ENCODE measurements at places on chromosomes 4 and X. TPM values are rescaled to one million over a fixed set of nuclear protein-coding genes. Genes with fewer than 3 reads are reported as not detected.

TAF7L gene
- total RNA-seq = 0.24 TPM

HTN3 gene
- total RNA-seq = not detected

HTN1 gene
- not detected for total RNA-seq

S100G gene
- total RNA-seq = not detected

KLHL13 gene
- total RNA-seq = not detected

ZNF674 gene
- 8.8 TPM for total RNA-seq

TIMM8A gene
- 10.3 TPM for total RNA-seq

KLHL5 gene
- 128 TPM for total RNA-seq

MAOA gene
- 0.32 TPM for total RNA-seq

- H3K27me3 ChIP-seq = no peaks in the 10 kb centered on the region
- H3K36me3 ChIP-seq = no peaks in the 10 kb centered on the region
- no peak for DNase-seq
- H3K4me3 ChIP-seq = no peak within 1 kb of the TSS
- H3K4me1 ChIP-seq = no peaks in the 10 kb centered on the region
Measured at GRCh38 chrX:1614927-1615326, at the start of gene ASMT. Gene ASMT (plus strand): TSS chrX:1615059. CDS start chrX:1615200, 141 bp downstream.

DNA sequence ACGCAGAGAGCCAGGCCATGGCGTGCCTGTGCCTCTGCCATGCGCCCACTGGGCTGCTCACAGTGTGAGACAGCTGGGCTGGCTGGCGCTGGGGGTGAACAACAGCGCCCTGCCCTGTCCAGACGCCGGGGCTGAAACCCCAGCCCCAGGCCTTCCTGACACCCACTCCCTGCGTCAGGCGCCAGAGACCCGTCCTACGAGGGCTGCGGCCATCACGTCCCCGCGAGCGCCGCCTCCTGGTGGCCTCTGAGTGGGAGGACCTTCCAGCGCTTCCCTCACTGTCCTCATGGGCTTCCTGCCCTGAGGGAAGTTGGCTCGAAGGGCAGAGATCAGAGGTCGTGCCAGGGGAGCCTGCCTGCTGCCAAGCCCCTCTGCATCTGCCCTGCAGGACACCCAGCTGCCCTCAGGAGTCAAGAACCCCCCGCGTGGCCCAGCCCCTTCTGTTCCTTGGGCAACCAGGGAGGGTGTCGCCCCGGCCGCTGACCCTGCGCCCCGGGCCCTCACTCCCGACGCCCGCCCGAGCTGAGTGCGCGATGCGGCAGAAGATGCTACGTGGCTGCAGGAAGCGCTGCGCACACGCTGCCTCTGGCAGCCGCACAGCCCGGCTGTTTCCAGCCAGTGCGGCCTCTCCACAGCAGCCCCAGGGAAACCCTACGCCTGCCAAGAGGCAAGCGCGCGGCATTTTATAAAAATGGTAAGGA lies 16.2 kb downstream of the NELFA start:
- no peak overlapping the region for H3K4me3 ChIP-seq
- H3K36me3 ChIP-seq = peaks cover 35% of the 10 kb centered on the region
- no peak for DNase-seq
- no peak overlapping the region for H3K27ac ChIP-seq
- no peaks in the 10 kb centered on the region for H3K27me3 ChIP-seq

GRCh38 chr4:8917321-8917811 lies 45.7 kb upstream of the HMX1 start:
- H3K27me3 ChIP-seq = peaks cover 5% of the 10 kb centered on the region
- no peaks in the 10 kb centered on the region for H3K36me3 ChIP-seq
- H3K4me3 ChIP-seq = no peak overlapping the region
- no peak overlapping the region for H3K27ac ChIP-seq

DNA sequence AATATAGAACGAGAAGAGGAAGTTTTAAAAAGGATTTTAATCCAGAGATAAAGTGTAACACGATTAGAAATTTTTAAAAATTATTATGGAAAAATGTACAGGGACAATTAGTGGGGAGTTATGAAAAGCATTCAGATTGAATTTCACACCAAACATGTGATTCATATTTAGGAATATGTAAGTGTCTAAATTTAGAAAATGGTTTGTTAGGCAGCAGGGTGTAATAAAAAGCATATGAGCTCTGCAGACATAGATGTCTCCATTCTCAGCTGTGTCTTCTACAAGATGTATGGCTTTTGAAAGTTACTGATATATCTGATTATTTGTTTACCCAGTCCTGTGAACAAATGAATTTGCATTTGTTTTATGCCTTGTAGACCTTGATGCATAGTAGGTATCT lies 638.9 kb upstream of the AGA start:
- no peak for DNase-seq
- H3K27me3 ChIP-seq = no peaks in the 10 kb centered on the region
- no peaks in the 10 kb centered on the region for H3K36me3 ChIP-seq
- no peaks in the 10 kb centered on the region for H3K4me1 ChIP-seq
- no peak overlapping the region for H3K4me3 ChIP-seq
- no peak overlapping the region for H3K27ac ChIP-seq

- peaks cover 17% of the 10 kb centered on the region for H3K4me1 ChIP-seq
- H3K36me3 ChIP-seq = no peaks in the 10 kb centered on the region
- no peaks in the 10 kb centered on the region for H3K27me3 ChIP-seq
- H3K27ac ChIP-seq = no peak overlapping the region
- no peak for DNase-seq
- no peak overlapping the region for H3K4me3 ChIP-seq
Measured at GRCh38 chr4:114019969-114020358, 40.5 kb upstream of the ARSJ start.

DNA sequence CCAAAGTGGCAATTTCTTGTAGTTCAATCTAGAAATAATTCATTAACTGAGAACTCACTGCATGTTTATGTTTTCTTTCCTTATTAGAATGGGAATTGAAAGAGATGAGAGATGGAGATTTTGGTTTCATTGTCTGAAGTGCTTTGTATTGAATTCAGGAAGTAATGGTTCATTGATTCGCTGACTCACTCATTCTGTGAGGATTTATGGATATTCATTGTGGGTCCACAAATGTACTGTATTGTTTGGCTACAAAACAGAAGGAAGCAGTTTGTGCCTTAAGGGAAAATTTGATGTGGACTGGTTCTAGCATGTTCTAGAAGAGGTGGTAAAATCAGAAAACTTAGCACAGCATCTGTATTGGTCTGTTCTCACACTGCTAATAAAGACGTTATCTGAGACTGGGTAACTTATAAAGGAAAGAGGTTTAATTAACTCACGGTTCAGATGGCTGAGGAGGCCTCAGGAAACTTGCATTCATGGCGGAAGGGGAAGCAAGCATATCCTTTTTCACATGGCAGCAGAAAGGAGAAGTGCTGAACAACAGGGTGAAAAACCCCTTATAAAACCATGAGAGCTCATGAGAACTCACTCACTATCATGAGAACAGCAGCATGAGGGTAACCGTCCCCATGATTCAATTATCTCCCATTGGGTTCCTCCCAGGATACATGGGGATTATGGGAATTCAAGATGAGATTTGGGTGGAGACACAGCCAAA lies 132.3 kb upstream of the VCX3A start:
- no peak for DNase-seq
- H3K36me3 ChIP-seq = no peaks in the 10 kb centered on the region
- no peak overlapping the region for H3K27ac ChIP-seq
- H3K4me3 ChIP-seq = no peak overlapping the region
- H3K4me1 ChIP-seq = no peaks in the 10 kb centered on the region

DNA sequence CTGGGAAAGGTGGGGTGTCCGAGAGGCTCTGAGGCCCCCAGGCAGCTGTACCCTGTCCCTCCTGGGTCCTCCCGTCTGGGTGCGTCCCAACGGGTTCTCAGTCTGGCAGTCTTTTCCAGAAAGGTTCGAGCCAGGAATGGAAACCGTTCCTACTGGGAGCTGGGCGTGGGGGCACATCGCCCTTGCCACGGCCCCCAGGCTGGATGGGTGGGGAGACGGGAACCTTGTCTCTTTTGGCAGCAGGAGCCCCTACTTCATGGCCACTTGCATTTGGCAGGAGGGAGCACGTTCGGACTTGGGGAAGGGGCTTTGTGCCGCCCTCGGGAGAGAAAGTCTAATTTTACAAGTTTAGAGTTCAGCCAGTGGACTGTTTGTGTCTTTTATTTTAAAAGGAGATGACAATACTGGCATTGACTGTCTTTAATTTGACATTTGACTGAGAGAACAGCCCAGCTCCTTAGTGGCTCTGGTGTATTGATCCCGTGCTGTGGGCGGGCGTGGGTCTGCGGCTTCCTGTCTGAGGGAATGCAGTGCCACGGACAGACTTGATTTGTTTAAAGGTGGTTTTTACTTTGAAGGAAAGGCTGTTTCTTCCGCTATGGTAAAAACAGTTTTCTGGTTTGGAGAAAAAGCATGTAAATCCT lies 95.1 kb downstream of the SORCS2 start:
- H3K4me1 ChIP-seq = no peaks in the 10 kb centered on the region
- DNase-seq = no peak
- no peak overlapping the region for H3K27ac ChIP-seq

DNA sequence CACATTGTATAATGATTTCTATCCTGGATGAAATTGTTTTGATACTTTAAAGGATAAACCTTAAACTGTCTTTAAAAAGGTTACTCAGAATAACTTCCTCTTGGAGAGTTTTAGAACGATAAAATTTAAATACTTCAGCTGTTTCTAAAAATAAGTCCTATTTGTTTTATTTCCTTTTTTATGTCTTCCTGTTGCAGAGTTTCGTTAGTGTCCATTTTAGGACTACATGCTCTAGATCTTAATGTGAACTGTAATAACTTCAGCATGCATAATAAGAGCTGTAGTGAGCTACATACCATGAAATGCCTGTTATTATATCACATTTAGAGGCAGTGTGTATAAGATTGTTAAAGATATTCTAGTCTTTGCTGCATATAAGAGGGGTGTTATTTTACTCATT lies 14.6 kb downstream of the ATP10D start:
- H3K4me3 ChIP-seq = no peak overlapping the region
- peaks cover 7% of the 10 kb centered on the region for H3K4me1 ChIP-seq
- no peak overlapping the region for H3K27ac ChIP-seq
- H3K36me3 ChIP-seq = peaks cover 4% of the 10 kb centered on the region

- H3K4me1 ChIP-seq = peaks cover 14% of the 10 kb centered on the region
- peak overlapping the region; percentile 38 for H3K4me3 ChIP-seq
- DNase-seq = no peak
- H3K36me3 ChIP-seq = no peaks in the 10 kb centered on the region
- H3K27ac ChIP-seq = no peak overlapping the region
Measured at GRCh38 chr4:682490-683172, 6.3 kb downstream of the SLC49A3 start.

- H3K27me3 ChIP-seq = no peaks in the 10 kb centered on the region
- no peak overlapping the region for H3K27ac ChIP-seq
Measured at GRCh38 chrX:35741142-35741541, 57.0 kb upstream of the MAGEB16 start.

DNA sequence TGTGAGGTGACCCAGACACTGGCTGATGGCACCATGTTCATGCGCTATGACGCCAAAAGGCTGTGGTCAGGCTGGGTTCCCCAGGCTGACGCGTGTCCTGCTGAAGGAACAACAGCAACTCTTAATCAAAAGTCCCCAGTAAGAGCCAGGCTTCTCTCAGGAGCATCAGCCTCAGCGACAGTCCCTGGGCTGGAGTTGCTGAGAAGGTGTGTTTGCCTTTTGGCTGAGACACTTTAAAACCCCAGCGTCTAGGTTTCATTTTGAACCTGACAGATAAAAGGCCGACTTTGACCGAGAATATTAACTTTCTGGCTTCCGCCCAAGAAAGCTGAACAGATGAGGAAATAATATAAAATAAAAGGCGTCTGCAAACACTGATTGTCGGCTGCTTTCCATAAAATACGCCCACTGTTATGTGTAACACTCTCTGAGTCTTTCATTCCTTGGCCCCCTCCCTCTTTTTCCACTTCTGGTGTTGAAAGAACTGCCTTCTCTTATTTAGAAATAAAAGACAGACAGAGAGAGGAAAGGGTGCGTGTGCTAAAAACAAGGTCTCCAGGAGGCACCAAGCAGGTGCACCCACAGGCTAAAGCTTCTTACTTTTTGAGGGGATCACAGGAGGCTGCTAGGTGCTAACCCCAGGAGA lies 373.6 kb downstream of the MID1IP1 start:
- H3K27me3 ChIP-seq = no peaks in the 10 kb centered on the region
- no peaks in the 10 kb centered on the region for H3K36me3 ChIP-seq
- no peaks in the 10 kb centered on the region for H3K4me1 ChIP-seq
- no peak overlapping the region for H3K27ac ChIP-seq
- no peak overlapping the region for H3K4me3 ChIP-seq
- DNase-seq = no peak

- H3K27me3 ChIP-seq = no peaks in the 10 kb centered on the region
- peaks cover 5% of the 10 kb centered on the region for H3K4me1 ChIP-seq
- no peak within 1 kb of the TSS for H3K27ac ChIP-seq
Measured at GRCh38 chrX:38006291-38006690, at the start of gene SYTL5. Gene SYTL5 (plus strand): TSS chrX:38006553. CDS start chrX:38033890, 27,337 bp downstream.

GRCh38 chr4:85445050-85445639 lies 29.8 kb upstream of the ARHGAP24 start:
- no peak overlapping the region for H3K27ac ChIP-seq
- no peak overlapping the region for H3K4me3 ChIP-seq
- no peaks in the 10 kb centered on the region for H3K36me3 ChIP-seq
- H3K27me3 ChIP-seq = peaks cover 13% of the 10 kb centered on the region
- DNase-seq = no peak

DNA sequence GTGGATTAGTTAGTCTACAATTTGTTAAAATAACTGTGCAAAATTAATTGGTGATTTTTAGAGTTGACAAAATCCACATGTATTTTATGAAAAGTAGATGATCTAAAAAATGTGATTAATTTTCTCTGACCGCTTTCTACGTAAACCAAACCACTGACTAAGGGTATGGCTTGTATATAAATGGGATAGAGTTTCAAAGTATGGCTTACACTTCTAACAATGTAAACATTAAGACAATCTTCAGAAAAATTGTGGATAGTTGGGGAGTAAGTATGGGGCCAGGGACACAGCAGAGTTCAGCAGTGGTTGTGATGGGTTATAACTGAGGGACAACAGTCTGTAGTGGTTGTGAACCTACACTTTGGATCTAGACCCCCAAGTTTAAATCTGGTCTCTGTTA lies 39.8 kb downstream of the GABRA4 start:
- H3K4me3 ChIP-seq = no peak overlapping the region
- no peaks in the 10 kb centered on the region for H3K36me3 ChIP-seq
- peaks cover 17% of the 10 kb centered on the region for H3K27me3 ChIP-seq
- no peaks in the 10 kb centered on the region for H3K4me1 ChIP-seq

DNA sequence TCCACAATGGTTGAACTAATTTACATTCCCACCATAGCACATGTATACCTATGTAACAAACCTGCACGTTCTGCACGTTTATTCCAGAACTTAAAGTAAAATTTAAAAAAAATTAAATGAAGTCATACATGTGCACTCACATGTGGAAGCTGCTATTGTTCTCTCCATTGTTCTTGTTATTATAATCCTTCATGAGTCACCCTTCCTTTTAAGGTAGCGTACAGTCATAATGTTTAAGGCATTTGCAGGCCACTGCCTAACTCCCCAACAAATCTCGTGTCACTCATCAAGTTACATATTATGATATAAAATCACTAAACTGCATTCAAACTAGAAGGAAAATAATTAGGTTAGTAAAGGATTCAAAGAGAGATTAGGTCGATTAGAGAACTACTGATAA lies 63.6 kb downstream of the SLC7A11 start:
- H3K4me1 ChIP-seq = peaks cover 5% of the 10 kb centered on the region
- DNase-seq = no peak
- peaks cover 65% of the 10 kb centered on the region for H3K36me3 ChIP-seq
- H3K27ac ChIP-seq = no peak overlapping the region

- no peaks in the 10 kb centered on the region for H3K36me3 ChIP-seq
- no peak for DNase-seq
- H3K27ac ChIP-seq = no peak within 1 kb of the TSS
- no peaks in the 10 kb centered on the region for H3K4me1 ChIP-seq
Measured at GRCh38 chr4:146214238-146214637, at the start of gene REELD1. Gene REELD1 (plus strand): TSS chr4:146214538. CDS start chr4:146216953, 2,415 bp downstream.

- no peak overlapping the region for H3K4me3 ChIP-seq
- H3K4me1 ChIP-seq = no peaks in the 10 kb centered on the region
- H3K36me3 ChIP-seq = no peaks in the 10 kb centered on the region
- peaks cover 3% of the 10 kb centered on the region for H3K27me3 ChIP-seq
- H3K27ac ChIP-seq = no peak overlapping the region
- DNase-seq = no peak
Measured at GRCh38 chr4:6497796-6498195, 25.4 kb upstream of the PPP2R2C start.

All from osteocyte (in vitro differentiated cells).